ENCODE measurements at places on chromosomes 11 and 22. TPM values are rescaled to one million over a fixed set of nuclear protein-coding genes. Genes with fewer than 3 reads are reported as not detected.

The MRPL11 gene
- total RNA-seq: 32.7 TPM

The DEAF1 gene
- total RNA-seq: 18.5 TPM

The PRDM10 gene
- 19.0 TPM for total RNA-seq

The MPEG1 gene
- 45.6 TPM for total RNA-seq

The TSPAN18 gene
- 18.3 TPM for total RNA-seq

The KRTAP5-2 gene
- total RNA-seq: not detected
